ENCODE measurements at places on chromosomes 12 and 14.
A peak's percentile ranks its signal among the peaks of the same experiment; 100 is the strongest.

- peak; percentile 99 for DNase-seq
Measured at GRCh38 chr14:92540472-92541048, 27.0 kb downstream of the RIN3 start.

DNA sequence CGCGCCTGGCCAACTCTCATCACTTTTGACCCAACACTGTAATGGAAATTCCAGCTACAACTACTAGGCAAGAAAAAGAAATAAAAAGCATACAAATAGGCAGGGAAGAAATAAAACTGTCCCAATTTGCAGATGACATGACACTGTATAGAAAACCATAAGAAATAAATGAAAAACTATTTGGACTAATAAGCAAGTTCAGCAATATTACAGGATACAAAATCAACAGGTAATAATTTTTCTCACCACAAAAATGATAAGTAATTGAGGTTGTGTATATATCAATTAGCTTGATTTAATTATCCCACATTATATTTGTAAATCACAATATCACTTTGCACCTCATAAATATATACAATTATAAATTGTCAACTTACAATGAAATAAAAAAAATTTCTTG lies 41.9 kb upstream of the OASL start:
- no peak for DNase-seq

DNA sequence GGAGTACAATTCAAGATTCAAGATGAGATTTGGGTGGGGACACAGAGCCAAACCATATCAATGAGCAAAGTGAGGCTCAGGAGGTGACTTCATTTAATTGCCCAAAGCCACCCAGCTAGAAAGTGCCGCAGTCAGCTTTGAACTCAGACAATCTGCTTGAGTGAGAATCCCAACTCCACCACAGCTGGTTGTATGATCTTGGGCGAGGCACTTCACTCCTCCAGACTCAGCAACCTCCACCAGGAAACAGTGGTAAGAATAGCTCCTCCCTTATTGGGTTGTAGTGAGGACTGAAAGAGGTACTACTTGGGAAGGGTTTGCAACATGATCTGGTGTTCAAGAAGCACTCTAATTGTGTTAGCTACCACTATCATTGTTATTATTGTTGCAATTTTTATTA lies 129.2 kb upstream of the RFLNA start:
- DNase-seq, result no peak

DNA sequence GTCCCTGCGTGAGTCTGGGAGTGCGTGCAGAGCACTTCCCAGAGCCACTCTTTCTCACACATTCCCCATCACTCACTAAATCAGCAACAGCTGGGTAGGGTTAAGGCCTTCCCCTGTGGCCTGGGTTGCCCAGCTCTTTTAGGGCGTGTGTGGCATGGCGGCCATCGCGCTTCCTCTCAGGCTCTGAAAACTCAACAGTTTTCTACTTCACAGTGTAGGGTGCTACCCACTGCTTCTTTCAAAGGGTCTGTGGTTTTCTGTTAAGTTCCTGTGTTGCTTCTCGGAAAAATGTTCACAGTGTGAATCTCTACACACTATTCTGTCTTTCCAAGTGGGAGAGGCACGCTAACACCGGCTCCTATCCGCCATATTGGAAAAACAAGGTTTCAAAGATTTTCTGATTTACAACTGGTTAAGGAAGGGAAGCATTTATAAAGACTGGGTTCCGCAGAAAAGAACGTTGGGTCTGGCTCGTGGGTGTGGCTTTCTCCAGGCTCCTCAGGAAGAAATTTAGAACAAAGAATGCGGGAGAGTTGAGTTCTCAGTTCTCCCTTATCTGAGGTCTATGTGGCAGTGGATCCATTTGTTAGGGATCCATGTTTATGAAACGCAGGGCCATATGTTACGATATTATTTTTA lies 34.9 kb upstream of the AEBP2 start:
- no peak for DNase-seq

- no peak for DNase-seq
Measured at GRCh38 chr12:46387670-46388069, 15.1 kb upstream of the SLC38A2 start.

DNA sequence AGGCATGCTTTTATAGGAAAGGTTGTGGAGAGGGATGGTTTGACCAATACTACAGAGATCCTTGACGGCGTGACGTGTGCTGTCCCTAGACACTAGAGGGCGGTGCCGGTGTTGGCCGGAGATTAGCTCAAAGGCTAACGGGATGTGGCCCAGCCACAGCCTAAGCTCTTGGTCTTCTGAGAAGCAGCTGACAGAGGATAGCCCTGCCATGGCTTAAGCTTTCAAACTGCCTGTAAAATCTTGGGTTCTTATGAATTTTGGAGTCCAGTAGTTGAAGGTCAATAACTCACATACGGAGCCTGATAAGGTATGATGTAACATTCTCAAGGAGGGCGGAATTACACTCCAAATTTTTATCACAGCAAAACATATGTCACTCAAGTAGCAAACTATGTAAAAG lies 515.7 kb upstream of the ATXN7L3B start:
- DNase-seq, result peak; percentile 75

DNA sequence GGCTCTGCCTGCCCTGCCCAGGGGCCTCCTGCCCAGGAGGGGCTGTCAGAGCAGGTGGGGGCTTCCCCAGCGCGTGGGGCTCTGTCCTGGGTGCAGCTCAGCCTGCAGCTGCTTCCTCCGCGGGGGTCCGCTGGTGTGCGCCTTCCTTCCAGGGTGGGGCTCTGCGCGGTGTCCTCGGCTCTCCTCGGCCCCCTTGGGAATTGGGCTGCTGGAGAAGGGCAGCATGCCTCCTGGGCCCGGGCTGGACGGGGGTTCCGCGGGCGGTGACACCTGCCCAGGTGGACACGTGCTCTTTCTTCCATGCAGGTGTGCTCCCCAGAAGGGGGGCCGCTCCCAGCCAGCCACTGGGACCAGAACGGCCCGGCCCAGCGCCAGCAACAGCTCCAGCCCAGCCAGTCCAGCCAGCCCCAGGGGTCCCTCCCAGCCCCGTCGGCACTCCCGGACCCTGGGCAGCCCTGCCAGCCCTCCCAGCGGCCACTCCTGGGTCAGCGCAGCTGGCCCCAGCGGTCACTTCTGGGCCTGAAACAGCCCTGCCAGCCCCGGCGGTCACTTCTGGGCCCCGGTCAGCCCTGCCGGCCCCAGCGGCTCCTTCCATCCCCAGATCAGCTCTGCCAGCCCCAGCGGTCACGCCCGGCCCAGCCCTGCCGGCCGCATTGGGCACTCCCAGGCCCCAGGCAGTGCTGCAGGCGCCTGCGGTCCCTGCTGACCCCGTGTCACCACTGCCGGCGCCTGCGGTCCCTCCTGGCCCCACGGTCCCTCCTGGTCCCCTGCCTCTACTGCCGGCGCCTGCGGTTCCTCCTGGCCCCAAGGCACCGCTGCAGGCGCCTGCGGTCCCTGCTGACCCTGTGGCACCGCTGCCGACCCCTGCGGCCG lies 19.1 kb downstream of the FBRSL1 start:
- DNase-seq, result no peak

GRCh38 chr14:87014856-87015255 lies 978.1 kb downstream of the GALC start:
- no peak for DNase-seq

DNA sequence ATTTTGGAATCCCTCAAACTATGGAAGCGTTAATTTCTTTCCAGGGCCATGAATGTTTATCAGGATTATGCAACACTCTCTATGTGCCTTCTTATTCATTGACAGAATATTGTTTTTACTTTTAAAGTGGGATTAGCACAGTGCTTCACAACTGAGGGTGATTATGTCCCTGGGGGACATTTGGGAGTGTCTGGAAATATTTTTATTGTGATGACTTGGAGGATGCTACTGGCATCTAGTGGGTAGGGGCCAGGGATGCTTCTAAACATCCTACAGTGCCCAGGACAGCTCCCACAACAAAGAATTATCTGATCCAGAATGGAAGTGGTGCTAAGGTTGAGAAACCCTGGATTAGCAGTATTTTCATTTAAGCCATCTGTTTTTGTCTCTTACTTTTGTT lies 338.5 kb upstream of the SOX5 start:
- DNase-seq, result no peak

DNA sequence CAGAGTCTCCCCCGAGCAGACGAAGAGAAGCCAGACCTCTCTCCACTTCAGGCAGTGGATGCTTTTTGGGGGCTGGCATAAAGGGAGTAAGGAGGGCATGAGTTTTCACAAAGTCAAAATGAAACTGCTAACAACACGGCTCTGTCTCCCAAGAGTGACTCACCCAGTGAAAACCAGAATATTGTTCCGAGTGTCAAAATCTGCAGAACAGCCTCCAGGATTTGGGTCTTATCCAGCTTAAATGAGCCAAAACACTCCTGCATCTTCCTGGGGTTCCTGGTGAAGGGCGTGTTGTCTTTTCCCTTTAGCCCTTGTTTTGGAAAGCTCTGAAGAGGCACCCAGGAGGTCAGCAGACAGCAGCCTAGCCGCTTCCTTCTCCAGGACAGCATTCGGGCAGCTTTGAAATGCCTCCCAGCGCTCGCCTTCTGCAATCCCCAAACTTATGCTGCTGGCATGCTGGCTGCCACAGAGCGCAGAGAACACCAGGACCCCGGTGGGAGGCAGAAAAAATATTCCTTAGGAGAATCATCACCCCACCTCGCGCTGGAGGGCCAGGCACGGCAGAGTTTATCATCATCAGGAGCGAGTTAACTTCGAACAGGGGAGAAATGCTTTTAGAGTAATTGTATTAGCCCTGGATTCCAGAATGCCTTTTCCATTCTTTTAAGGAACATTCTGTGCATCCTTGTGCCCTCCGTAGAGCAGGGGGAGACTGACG lies 117.7 kb upstream of the NCOR2 start:
- DNase-seq, result peak; percentile 72

DNA sequence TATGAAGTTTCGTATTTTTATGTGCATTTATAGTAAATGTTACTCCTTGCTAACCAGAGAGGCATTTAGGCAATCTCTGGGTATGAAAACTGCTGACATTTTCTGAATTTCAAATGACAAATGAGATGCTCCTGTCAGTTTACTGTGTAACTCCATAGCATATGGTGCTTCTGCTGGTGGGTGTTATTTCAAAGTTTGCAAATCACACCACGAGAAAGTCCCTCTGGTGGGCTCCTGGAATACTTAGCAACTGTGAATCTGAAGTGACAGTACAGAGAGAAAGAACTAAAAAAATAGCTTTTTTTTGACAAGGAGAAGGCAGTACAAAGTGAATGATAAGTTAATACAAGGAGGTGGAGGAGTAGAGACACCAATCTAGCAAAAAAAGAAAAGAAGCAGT lies 161.5 kb downstream of the DERA start:
- no peak for DNase-seq

DNA sequence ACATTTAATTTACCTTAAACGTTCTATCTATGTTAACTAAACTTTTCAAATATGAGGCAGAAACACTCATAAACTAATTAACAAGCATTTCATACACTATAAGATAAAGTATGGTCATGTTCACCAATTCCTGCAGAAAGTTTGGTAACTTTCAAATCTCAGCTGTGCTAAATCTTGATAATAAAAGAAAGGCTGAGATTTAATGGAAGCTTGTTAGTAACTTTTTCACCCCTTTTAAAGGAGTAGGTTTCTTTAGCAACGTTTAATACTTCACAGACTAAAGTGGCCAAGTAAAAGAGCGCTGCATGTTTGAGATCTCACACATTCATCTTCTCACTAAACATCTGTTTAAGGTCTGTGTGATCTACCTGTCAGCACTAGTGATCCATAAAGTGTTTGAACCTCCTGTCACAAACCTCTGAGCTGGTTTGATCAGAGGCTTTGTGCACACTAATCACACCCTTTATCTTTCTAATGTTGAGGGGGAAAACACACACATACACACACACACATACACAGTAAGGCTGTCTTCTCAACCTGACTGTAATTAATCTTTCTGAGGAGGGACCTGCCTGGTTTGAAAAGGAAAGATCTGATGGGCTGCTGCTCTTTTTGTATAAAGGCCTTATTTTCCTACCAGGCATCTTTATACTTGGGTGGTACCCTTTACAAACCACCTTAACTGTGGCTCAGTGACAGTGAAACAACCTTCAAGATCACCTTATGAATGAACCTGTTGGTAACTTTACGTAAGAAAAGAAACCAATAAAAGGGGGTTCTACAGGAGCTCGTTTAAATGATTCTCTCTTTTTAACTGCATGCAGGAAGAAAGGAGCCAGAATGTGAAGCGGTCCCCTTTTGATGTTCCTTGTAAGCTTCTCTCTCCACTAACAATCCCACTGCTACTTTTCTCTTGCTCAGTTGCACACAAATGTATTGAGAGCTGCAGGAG lies 244.2 kb downstream of the SOX5 start:
- DNase-seq, result no peak

DNA sequence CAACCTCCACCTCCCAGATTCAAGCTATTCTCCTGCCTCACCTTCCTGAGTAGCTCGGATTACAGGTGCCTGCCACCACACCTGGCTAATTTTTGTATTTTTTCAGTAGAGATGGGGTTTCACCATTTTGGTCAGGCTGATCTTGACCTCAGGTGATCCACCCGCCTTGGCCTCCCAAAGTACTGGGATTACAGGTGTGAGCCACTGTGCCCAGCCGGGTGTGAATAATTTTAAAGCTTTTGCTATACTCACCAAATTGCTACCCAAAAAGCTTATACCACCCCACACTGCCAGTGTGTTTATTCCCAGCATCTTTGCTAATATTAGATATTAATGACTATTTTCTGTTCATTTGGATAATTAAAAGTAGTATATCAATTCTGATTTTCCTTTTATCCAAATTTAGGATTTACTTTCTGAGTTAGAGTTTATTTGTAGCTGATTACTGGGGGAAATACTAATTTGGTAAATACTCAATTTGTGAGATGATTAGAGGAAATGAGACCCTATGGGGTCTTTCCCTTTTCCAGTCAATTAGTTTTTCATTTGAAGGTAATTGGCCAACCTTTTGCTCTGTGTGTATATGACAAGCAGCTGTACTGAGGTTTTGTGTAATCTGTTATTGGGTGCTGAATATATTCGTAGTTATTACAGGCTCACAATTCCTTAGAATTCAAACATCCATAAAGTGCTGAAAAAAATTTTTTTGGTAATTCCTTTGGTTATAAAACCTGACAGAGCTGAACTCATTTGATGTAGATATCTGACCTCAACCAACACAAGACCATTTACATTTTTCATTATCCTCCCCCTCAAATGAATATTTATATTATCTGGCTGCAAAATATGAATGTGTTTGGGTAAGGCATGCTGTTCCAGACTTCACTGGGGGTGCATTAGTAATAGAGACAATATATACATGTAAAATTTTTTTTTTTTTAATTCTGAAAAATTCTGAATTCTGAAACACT lies 73.6 kb downstream of the ANO6 start:
- DNase-seq, result no peak

DNA sequence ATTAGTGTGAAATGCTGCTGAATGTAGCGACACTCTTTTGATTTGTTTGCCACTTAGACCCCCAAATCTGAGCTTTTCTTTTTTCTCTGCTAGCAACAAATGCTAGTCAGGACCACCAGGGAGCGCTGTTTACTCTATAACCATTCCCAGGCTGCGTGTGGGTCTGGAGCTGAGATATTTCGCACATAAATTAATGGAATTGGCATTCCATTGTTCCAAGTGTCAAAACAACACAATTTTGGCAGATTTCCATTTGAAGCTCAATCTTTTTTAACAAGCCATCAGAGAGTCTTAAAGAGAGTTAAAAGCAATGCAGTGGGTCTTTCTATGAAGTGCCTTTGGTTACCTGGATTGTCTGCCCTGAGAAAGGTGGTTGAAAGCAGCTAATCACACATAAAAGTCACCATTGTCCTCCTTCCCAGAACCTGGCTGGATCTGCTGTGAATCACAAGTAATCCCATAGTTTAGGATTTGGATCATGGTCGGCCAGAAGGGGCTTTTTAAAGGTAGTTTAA lies 7.4 kb upstream of the TMEM132C start:
- DNase-seq, result peak; percentile 27

Data from choroid plexus epithelial cell (primary cell).